GM23248 (cell line): ENCODE measurements at places on chromosomes 4 and X. TPM values are rescaled to one million over a fixed set of nuclear protein-coding genes. Genes with fewer than 3 reads are reported as not detected.
A peak's percentile ranks its signal among the peaks of the same experiment; 100 is the strongest.

CT83 gene
- not detected in 2 replicates for total RNA-seq

NALF2 gene
- not detected in 2 replicates for total RNA-seq

HEPH gene
- 28.2 and 42.4 TPM in 2 replicates for total RNA-seq

TMEM35A gene
- 0.32 and 0.76 TPM in 2 replicates for total RNA-seq

RASSF6 gene
- total RNA-seq: not detected in 2 replicates

BMX gene
- total RNA-seq: not detected in 2 replicates

AMBN gene
- total RNA-seq: not detected in 2 replicates

TMEM150C gene
- total RNA-seq: under 0.01 and 0.22 TPM in 2 replicates

GAB3 gene
- 0.25 and 0.76 TPM in 2 replicates for total RNA-seq

DNA sequence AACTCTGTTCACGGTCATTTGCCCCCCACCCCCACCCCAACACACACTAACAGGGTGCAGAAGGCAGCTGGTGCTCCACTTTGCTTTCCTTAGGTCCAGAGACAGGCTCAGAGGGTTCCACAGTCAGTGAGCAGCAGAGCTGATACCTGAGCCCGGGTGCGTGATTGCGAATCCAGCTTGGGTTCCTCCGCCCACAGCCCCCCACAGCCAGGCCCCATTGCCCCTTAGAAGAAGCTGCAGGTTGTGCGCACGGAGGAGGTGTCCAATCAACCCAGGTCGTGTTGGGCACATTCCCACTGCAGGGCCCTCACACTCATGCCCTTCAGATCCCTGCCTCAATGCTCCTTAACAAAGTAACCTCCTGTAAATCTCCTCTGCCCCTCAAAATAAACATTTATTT lies 85.0 kb downstream of the WFS1 start:
- H3K36me3 ChIP-seq: no peaks in the 10 kb centered on the region
- H3K27ac ChIP-seq: no peak overlapping the region
- no peak overlapping the region for H3K4me3 ChIP-seq
- H3K27me3 ChIP-seq: peaks cover 14% of the 10 kb centered on the region; the same call in 1 of the 2 replicates
- DNase-seq: no peak

DNA sequence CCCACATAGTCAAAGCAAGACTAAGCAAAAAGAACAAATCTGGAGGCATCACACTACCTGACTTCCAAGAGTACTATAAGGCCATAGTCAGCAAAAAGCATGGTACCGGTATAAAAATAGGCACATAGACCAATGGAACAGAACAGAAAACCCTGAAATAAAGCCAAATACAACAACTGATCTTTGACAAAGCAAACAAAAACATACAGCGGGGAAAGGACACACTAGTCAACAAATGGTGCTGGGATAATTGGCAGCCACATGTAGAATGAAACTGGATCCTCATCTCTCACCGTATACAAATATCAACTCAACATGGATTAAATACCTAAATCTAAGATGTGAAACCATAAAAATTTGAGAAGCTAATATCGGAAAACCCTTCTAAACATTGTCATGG lies 819.3 kb upstream of the FRG1 start:
- DNase-seq: no peak
- no peaks in the 10 kb centered on the region for H3K27me3 ChIP-seq
- no peaks in the 10 kb centered on the region for H3K36me3 ChIP-seq
- no peak overlapping the region for H3K4me3 ChIP-seq

- H3K4me1 ChIP-seq: no peaks in the 10 kb centered on the region
- H3K4me3 ChIP-seq: no peak overlapping the region
- H3K27me3 ChIP-seq: no peaks in the 10 kb centered on the region
- H3K36me3 ChIP-seq: no peaks in the 10 kb centered on the region
- DNase-seq: no peak
Measured at GRCh38 chrX:17769701-17770269, 32.5 kb downstream of the SCML1 start.

DNA sequence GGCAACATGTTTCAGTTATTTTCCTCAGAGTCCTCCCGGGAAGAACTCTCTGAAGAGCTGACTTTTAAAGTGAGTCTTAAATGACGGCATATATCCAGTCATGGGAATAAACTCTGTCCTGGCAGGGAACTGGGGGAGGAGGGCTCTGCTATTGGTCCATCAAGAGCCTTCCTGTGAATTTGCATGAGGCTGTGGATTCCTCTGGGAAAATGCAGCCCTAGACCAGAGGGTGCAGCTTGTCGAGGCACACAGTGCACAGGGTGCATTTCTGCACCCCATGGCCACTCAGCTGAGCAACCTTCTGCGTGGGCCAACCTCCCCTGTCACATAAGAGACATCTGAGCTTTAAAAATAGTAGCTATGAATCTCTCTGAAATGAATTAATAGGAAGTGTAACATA lies 360.0 kb downstream of the GALNTL6 start:
- H3K27ac ChIP-seq: no peak overlapping the region
- H3K4me3 ChIP-seq: no peak overlapping the region
- no peaks in the 10 kb centered on the region for H3K4me1 ChIP-seq
- peak; percentile 10 for DNase-seq
- H3K36me3 ChIP-seq: no peaks in the 10 kb centered on the region

GRCh38 chrX:9942086-9942485 lies 25.1 kb upstream of the CLDN34 start:
- DNase-seq: no peak
- no peak overlapping the region for H3K4me3 ChIP-seq
- no peaks in the 10 kb centered on the region; the same call in 1 of the 2 replicates for H3K4me1 ChIP-seq
- no peak overlapping the region for H3K27ac ChIP-seq

DNA sequence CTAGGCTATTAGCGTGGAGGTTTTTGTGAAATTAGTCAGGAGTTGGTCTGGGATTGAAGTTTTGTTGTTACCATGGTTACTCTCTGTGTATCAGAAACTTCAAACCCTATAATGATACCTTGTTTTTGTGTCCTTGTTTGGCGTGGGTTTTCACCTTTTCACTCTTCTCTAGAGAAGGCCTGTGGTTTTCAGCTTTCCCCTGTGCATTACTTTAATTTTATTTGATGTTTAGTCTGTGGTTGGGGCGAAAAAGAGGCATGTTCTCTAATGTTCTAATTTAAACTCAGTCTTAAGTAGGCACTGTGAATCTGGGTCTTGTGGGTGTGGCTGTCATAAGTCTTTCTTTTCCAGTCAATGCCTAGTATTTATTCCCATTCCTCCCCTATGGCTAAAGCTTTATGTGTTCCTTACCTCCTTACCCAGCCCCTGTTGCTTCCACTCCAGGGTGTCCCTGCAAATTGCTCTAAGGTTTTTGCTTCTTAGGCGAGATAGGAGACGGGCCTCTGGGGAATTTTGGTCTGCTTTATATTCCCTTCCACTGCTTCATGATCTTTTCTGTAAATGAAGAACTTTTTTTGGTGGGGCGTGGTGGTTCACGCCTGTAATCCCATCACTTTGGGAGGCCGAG lies 326.3 kb upstream of the ZCCHC13 start:
- no peaks in the 10 kb centered on the region for H3K27me3 ChIP-seq
- H3K4me3 ChIP-seq: no peak overlapping the region
- DNase-seq: no peak
- 0 out of 2 replicates have a peak, but pooled peaks cover 7% of the 10 kb centered on the region for H3K4me1 ChIP-seq
- H3K27ac ChIP-seq: no peak overlapping the region

- no peak for DNase-seq
- H3K27ac ChIP-seq: no peak overlapping the region
- H3K36me3 ChIP-seq: no peaks in the 10 kb centered on the region
- H3K4me3 ChIP-seq: no peak overlapping the region
- H3K4me1 ChIP-seq: no peaks in the 10 kb centered on the region
Measured at GRCh38 chrX:65508851-65509250, 25.7 kb downstream of the LAS1L start.

GRCh38 chr4:25427871-25428270 lies 50.8 kb downstream of the ANAPC4 start:
- no peak for DNase-seq

DNA sequence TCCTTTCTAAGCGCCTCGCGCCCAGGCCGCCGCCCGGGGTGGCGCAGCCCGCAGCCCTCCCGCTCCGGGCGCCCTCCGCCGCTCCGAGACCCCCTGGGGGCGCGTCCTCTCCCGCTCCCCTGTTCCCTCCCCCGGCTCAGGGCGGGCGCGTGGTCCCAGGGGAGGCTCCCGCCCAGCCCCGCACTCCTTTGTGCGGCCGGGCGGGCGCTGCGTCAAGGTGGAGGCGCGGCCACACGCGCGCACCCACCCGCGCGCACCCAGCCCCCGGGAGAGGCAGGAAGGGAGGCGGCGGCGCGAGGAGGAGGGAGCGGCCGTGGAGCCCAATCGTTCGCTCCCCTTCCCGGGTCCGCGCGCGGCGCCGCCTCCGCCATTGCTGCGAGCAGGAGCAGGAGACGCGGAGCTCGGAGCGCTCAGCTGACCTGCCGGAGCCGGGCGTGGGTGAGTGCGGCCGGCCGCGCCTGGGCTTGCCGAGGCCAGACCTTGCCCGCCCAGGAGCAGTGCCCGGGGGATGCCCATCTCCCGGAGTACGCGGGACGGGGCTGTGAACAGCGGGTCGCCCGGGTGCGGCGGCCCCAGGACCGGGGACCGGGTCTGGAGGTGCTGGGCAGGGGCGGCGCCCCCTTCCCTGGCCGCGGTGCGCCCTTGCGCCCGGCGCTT lies at the start of gene NSG1:
TSS of gene NSG1 (plus strand) at position 367 of the 657 bp plus-strand sequence. CDS start 528 bp downstream, outside the sequence.
- DNase-seq: peak; percentile 60
- H3K4me3 ChIP-seq: peak within 1 kb of the TSS; percentile 54
- no peaks in the 10 kb centered on the region for H3K36me3 ChIP-seq

- H3K4me1 ChIP-seq: no peaks in the 10 kb centered on the region
- H3K27me3 ChIP-seq: no peaks in the 10 kb centered on the region
- no peak overlapping the region for H3K27ac ChIP-seq
- H3K4me3 ChIP-seq: no peak overlapping the region
- DNase-seq: no peak
- H3K36me3 ChIP-seq: no peaks in the 10 kb centered on the region
Measured at GRCh38 chrX:12352922-12353321, 214.6 kb downstream of the FRMPD4 start.

DNA sequence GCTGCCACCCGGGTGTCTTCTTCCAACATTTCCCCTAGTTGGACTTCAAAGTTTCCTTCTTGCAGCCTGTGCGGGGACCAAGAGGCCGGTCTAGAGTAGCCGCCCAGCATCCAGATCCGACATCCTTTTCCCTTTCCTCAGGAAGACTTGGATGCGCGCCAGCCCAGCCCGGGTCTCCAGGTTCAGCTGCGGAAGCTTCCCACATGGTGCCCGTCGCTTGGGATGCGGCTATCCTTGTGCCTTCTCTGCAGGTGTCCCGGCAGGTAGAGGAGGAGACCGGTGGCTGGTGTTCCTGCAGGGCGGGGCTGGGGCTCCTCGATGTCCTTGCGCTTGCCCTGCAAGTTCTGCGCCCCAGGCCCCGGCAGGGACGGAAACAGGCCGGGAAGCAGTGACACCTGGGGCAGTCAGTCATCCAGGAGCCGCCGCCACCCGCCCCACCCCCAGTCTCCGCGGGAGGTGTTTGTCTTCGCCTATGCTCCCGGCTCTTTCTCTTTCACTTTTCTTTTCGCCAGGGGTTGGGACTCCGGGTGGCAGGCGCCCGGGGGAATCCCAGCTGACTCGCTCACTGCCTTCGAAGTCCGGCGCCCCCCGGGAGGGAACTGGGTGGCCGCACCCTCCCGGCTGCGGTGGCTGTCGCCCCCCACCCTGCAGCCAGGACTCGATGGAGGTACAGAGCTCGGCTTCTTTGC lies at the start of gene IL15:
TSS of gene IL15 (plus strand) at position 502 of the 689 bp plus-strand sequence. CDS start 82,882 bp downstream, outside the sequence.
- H3K27ac ChIP-seq: peak within 1 kb of the TSS; percentile 62
- peaks cover 9% of the 10 kb centered on the region; the same call in 1 of the 2 replicates for H3K4me1 ChIP-seq
- no peaks in the 10 kb centered on the region for H3K27me3 ChIP-seq

- H3K27ac ChIP-seq: no peak overlapping the region
- H3K4me3 ChIP-seq: no peak overlapping the region
- no peak for DNase-seq
- H3K27me3 ChIP-seq: no peaks in the 10 kb centered on the region
- no peaks in the 10 kb centered on the region for H3K4me1 ChIP-seq
Measured at GRCh38 chrX:153450949-153451277, 5.1 kb upstream of the TREX2 start.

DNA sequence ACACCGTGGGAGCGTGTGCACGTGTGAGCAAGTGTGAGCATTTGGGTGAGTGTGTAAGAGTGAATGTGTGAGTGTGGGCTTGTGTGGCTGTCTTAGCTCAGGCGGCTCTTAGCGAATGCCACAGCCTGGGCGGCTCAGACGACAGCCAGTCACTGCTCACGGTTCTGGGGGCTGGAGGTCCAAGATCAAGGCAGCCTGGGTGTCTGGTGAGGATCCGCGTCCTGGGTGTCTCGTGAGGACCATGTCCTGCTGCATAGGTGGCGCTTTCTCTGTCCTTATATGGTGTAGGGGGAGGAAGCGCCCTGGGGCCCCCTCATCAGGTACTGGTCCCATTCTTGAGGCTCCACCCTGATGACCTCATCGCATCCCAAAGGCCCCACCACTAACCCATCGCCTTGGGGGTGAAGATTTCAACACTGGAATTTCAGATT lies 4.5 kb downstream of the DOK7 start:
- no peaks in the 10 kb centered on the region for H3K4me1 ChIP-seq
- DNase-seq: no peak
- H3K36me3 ChIP-seq: no peaks in the 10 kb centered on the region
- H3K27me3 ChIP-seq: peaks cover 3% of the 10 kb centered on the region
- no peak overlapping the region for H3K4me3 ChIP-seq
- no peak overlapping the region for H3K27ac ChIP-seq

- H3K4me3 ChIP-seq: no peak overlapping the region
- H3K4me1 ChIP-seq: peaks cover 4% of the 10 kb centered on the region; the same call in 1 of the 2 replicates
- no peaks in the 10 kb centered on the region for H3K36me3 ChIP-seq
- DNase-seq: no peak
- H3K27ac ChIP-seq: no peak overlapping the region
- H3K27me3 ChIP-seq: no peaks in the 10 kb centered on the region
Measured at GRCh38 chrX:123834116-123834515, 25.7 kb upstream of the XIAP start.

DNA sequence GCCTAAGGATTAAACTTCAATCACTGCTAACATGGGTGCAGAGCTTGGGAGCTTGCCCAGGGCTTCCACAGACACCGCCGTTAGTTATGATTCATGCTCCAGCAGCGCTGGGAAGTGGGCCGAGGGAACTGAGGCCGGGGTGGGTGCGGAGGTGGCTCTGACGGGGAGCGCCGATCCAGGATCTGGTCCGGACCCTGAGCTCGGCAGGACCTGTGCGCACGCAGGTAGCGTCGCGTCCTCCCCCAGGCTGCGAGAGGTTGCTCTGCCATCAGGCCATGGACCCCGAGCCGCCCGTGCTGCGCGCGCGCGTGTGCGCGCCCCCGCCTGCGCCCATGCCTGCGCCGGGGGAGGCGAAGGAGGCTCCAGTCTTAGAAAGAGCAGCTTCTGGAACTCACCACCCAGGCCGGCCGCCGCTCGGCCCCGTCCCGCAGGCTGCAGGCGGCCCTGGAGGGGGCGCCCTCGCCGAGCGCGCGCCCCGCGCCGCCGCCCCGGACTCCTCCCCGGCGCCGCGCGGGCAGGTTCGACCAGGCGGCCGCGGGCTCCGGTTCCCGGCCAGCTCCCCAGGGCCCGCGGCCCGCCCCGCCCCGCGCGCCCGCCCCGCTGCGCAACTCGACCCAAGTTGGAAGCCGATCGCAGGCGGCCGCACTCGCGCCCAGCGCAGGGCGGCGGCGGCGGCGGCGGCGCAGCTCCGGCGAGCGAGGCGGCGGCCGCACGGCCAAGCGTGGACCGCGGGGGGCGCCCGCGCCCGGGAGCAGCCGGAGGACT lies 732 bp upstream of the ADRA2C start:
- H3K4me3 ChIP-seq: peak overlapping the region; percentile 72
- H3K27me3 ChIP-seq: peaks cover 28% of the 10 kb centered on the region
- H3K4me1 ChIP-seq: no peaks in the 10 kb centered on the region
- H3K27ac ChIP-seq: no peak overlapping the region

GRCh38 chr4:82388405-82388804 lies 14.6 kb upstream of the HNRNPD start:
- no peaks in the 10 kb centered on the region for H3K4me1 ChIP-seq
- no peak for DNase-seq
- no peak overlapping the region for H3K4me3 ChIP-seq
- H3K27me3 ChIP-seq: no peaks in the 10 kb centered on the region
- H3K36me3 ChIP-seq: no peaks in the 10 kb centered on the region

GRCh38 chr4:85909851-85910250 lies 434.9 kb downstream of the ARHGAP24 start:
- H3K4me1 ChIP-seq: no peaks in the 10 kb centered on the region
- no peaks in the 10 kb centered on the region for H3K27me3 ChIP-seq
- no peak overlapping the region for H3K4me3 ChIP-seq
- DNase-seq: no peak
